ENCODE measurements at places on chromosomes 2 and 18.

- no peak for DNase-seq
These were observed 80.6 kb downstream of the ADD2 start for GRCh38 chr2:70687461-70687795.

DNA sequence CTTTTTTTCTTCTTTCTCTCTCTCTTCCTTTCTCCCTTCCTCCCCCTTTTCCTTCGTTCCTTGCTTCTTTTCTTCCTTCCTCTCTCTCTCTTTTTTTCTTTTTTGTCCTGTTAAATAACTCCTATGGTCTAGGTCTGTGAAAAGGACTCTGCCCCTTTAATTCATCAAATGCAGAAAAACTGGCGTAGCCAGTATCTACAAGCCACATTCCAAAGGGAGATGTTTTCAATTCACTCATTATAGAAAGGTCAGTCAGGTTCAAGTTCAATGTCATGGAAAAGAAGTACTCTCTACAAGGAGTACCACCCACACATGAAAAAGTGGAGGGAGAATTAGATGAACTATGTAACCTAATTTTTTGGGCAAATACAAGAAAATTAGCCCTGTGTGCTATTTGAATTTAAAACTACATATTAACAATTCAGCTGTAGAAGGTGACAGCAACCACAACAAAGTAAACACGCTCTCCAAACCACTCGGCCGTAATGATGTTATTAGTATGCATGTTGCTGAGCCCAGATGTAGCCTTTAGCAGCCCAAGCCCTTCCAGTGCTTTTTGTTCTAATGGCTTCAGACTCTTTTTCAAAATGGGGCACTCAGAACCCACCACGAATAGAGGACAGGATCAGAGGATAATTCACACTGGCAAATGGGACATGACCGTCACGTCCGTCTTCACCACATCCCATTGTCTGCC is 735.4 kb upstream of the FANCL start:
- no peak for DNase-seq

DNA sequence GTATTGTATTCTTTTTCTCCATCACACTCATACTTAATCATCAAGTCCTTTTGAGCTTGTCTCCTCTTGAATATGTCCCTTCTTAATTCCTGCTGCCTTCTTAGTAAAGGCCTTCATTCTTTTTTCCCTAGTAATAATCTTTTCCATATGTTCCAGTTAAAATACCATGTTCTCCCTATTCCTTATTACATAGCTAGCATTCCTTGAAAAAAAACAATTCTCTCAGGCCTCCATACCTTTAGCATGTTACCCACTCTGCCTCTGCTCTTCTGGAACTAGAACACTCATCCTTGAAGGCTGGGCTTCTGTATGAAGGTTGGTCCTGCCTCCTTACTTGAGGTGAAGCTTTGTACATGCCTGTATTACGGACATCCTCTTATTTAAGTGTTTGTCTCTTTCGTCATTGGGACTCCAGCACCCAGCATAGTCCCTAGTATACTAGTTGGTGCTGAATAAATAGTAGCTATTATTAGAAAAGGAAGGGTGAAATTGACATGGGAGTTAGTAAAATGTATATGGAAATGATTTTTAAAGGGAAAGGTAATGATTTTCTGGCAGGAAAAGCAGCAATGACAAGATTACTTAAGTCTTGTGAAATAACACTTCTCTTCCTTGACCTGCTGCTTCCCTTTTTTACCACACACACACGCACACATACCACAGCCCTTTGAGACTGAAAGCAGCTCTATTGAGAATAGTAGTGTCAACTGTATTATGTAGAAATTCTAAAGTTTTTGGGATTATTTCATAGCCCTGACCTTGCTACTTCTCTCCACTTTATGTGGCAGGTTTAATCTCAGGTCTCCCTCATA is 45.6 kb downstream of the REL start:
- DNase-seq, result no peak

DNA sequence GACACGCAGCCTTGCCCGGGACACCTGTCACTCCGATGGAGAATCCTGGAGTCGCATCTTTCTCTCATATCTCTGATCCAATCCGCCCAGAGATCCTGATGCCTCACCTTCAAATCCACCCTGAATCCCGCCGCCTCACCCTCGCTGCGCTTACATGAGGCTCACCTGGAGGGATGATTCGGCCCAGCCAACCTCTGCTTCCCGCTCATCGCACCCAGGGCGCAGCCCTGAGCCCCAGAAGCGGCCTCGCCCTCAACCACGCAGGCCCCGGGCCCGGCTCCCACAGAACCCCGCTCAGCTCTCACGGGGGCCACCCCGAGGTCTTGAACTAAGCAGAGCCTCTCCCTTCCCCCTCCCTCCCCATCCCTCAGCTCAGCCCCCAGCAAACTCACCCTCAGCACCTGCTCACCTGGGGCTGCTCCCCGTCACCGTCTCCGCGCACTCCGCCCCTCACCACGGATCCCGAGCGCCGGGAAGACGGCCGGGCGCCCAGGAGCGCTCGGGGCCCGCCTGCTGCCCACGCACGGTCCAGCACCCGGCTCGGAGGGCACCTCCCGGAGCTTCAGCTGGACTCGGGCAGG is 160.0 kb downstream of the NDUFA10 start:
- DNase-seq, result no peak

DNA sequence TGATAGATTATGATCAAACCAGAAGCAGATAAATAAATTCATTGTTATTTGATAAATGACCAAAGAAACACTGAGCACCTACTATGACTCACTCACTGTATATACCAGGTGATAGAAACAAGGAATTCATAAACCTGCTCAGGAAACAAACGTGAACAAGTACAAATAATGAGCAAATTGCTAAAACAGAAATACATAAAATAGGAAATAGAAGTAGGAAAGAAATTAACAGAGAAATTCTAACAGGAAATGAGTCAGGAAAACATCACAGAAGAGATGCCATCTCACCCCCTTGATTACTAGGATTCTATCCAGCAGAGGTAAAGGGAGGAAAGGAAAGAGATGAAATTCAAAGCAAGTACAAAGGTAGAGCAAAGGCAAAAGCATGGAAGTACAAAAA is 31.3 kb downstream of the EXOC6B start:
- DNase-seq, result no peak

- DNase-seq, result no peak
These were observed 18.8 kb downstream of the COA5 start for GRCh38 chr2:98589489-98589888.

DNA sequence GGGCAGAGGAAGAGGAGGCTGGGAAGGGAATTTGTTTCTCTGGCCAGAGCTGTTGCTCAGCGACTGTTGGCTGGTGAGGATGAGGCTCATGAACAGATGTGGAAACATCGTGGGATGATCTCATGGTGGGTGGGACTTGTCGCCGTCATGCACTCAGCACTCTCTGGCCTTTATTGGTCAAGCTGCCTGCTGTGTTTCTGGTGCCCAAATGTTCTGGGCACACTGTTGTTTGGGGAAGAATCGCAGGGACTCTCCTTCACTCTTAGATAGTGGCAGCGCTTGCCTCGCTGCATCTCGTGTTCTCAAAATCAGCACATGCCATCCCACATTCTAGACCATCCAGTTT is 145.6 kb downstream of the AGAP1 start:
- no peak for DNase-seq

DNA sequence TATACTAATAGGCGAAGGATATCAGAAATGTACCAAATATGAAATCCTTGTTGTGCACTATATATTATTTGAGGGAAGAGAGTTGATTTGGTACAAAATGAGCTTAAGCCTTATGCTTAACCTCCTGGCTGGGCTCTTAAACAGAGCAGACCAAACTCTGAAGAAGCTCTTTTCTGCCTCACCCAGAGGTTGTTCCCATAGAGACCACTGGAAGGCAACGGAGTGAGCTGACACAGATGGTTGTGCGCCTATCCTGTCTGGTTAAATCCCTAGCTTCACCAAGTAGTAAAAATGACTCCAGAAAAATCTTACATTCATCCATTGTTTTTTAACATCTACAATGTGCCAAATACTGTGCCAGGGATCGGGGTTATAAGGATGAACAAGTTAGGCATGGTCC is 55.9 kb upstream of the NOL4 start:
- DNase-seq, result no peak

- DNase-seq, result no peak
These were observed 142.7 kb upstream of the GCFC2 start for GRCh38 chr2:75853436-75853835.

GRCh38 chr2:237888389-237888788 is 29.0 kb downstream of the RAMP1 start:
- no peak for DNase-seq

GRCh38 chr2:66362701-66363100 is 72.2 kb upstream of the MEIS1 start:
- no peak for DNase-seq

DNA sequence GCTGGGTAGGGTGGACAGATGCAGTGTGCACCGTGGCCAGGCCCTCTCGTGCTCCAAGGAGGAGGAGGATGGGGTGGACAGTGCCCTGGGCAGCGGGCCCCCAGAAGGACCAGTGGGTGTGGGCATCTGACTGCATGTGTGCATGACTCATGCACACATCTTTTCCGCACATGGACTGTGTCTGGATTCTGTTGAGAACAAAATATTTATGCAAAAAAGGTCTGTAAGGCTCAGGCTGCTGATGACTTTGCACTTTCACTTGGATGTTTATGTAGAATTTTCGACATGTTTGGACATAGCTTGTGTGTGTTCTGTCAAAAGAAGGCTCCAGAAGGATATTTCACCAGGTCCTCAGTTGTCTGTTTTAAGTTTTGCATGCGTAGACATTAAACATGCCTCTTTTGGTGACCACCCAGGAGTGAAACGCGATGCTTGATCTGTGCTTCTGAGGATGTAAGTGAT is 45.6 kb downstream of the MTCL1 start:
- DNase-seq, result no peak

- no peak for DNase-seq
These were observed 102.2 kb upstream of the XPO1 start for GRCh38 chr2:61640406-61640805.

- DNase-seq, result no peak
These were observed 263.2 kb downstream of the CYP26B1 start for GRCh38 chr2:71884303-71885042.

GRCh38 chr2:172342078-172342477 is 85.3 kb upstream of the ITGA6 start:
- DNase-seq, result no peak

DNA sequence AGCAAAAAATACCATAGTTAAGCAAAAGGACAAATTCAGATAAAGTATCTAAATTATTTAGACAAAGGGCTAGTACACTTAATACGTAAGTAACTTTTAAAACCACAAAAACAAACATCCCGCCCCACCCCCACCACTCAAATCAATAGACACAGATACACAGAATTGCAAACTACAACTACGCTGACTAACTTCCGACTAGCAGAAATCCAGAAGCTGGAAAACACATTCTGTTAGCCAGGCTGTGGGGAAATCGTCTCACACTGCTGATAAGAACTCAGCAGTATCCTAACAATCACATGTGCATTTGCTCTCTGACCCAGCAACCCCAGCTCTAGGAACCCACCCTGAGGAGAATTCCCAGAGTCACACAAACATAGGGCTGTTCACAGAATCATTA is 16.6 kb downstream of the FAM168B start:
- DNase-seq, result no peak

DNA sequence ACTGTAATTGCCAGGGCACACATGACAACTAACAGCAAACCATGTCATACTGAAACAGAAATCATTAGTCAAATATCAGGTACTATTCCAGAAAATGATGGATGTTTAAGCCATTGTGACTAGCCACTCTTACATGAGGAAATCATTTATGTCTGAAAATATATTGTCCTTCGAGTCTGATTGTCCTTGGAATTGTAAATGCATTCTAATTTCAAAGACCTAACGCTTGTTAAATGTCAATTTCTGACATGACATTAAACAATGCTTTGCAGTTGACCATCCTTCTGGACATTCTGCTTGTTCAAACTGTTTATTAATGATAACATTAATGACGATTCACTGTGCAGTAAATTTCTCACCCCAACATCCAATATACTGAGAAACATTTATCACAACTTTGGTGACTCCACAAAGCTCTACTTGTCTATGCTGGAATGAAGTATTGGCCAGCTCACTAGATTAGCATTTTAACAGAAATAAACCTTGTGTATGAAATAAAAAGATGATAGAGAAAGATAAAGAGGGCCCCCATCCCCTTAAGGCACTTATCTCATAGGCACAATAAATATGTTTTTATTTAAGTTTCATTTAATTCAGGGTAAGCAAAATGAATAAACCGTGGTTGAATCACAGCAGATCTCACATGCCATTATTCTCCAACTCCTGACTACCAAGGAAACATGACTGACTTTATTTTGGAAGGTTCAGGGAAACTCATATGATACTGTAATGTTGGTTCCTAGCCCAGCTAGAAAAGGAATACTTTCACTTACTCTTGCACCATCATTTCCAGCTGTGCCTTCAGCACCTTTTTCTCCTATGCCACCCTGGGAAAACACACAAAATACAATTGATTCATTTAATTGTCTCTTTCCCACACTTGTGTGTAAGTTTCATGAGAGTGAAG is 82.3 kb downstream of the COL3A1 start:
- no peak for DNase-seq

DNA sequence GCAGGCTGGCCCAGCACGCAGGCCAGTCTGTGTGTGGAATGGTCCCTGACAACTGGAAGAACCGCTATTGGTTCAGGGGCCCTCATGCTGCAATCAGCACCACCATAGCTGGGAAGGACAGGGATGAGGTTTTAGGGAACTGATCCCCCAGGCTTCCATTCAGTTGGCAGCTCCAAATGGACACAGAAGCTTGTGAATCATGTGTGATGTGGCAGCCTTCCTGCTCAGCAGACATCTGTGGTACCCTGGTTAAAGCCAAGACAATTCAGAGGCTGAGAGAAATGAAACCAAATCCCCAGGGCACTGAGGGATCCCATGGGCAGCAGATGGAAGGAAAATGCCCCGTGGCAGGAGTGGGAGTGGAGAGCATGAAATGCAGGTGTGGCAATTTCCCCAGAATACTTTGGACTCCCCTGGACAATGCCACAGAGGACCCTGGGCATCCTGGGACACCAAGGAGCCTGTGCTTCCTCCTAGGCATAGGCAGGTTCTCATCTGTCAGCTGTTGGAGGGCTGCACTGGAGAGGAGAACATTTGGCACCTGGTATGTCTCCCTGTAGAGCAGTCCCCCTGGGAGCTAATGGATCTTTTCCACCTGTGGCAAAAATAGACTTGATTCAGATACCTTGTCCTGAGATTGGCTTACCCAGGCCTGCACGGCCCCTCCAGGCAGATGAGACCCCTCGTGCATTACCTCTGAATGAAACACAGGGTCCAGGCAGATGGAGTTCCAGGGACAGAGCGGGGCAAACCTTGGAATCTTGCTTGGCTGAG is 162.2 kb upstream of the BCL2L11 start:
- no peak for DNase-seq

DNA sequence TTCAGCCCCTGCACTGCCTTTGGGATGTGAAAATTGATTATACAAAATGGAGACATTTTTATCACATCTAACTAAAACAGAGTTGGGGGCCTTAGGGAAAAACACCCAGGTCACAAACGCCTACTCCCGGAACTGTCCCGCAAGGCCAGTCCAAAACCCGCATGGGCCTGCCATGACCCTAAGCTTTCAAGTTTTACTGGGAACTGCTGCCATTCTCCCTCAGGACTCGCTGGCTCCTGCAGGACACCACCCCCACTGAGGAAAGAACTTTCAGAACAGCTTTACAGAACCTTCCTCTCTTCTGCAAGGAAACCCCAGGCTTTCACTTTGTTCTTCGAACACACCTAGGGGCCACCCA is 320.4 kb upstream of the HS6ST1 start:
- DNase-seq, result no peak

Measured in activated T-helper 1 cell treated with Interleukin-2 at 50 U/mL for 16 hours (primary cell).